ENCODE measurements at places on chromosomes 6 and 20. TPM values are rescaled to one million over a fixed set of nuclear protein-coding genes. Genes with fewer than 3 reads are reported as not detected.
A peak's percentile ranks its signal among the peaks of the same experiment; 100 is the strongest.

GRCh38 chr20:57272883-57273535 lies 6.6 kb upstream of the BMP7 start:
- no peak for DNase-seq

DNA sequence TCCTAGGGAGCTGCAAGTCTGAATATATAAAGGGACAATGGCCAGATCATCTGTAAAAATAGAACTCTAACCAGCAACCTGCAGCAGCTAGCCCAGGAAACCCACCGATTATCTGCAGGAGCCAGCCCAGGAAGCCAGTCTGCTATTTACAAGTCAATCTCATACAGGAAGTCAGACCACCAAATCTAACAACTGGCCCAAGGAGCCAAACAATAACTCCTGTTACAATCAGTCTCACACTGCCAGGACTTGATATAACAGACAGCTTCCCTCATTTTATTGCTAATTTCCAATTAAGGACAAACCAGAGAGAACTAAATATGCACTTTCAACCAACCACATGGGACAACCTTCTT lies 14.4 kb upstream of the RIN2 start:
- DNase-seq: no peak

DNA sequence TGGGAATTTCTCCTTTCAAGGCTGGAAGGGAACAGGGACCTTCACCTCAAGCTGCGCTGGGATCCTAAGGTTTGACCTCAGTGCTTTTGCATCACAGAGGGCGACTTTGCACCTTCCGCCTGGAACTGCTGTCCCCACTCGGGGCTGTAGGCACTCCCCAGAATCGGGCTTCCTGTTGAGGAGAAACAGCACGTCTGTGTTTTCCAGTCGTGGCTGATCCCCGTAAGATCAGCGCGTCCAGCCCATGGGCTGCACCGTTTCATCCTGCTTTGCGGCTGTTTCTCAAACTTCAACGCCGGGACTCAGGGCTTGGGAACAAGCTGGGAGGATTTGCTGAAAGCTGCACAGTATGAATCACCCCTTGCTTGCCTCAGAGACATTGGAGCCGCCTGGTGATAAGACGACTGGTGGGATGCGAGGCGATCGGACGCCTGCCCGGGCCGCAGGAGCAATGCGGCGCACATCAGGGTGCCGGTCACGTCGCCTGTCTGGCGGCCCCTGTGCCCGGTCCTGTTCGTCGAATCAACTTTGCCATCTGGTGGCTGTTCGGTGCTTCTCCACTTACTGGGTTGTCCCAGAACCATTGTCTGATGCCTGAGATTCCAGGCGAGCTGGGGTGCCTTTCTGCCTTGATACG lies 53.6 kb upstream of the FRMD1 start:
- peak; percentile 67 for DNase-seq

DNA sequence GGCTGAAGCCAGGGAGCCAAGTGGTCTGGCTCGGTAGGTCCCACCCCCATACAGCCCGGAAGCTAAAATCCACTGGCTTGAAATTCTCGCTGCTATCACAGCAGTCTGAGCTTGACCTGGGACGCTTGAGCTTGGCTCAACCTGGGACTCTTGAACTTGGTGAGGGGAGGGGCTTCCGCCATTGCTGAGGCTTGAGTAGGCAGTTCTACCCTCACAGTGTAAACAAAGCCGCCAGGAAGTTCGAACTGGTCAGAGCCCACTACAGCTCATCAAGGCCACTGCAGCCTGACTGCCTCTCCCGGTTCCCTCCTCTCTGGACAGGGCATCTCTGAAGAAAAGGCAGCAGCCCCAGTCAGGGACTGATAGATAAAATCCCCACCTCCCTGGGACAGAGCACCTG lies 1337.7 kb downstream of the HACE1 start:
- no peak for DNase-seq

- no peak for DNase-seq
Measured at GRCh38 chr6:20569000-20569610, 34.8 kb downstream of the CDKAL1 start.

DNA sequence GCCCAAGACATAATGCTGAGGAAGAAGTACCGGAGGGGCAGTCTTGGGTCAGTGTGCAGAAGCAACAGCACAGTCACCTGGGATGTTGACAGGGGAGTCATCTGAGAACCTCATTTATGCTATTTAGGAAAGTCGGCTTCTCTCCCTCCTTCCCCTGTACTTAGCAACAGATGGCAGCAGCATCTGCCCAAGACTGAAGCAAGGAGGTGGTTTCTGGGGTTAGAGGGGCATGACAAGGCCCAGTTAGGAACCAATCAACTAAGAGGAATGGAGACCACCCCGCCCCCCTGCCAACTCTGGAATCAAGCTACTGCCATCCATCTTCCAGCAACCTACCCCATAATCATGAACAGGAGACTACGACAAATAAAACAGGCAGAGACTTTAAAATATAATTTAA lies 21.7 kb downstream of the RIPK1 start:
- DNase-seq: no peak

GRCh38 chr6:5208471-5208971 lies 52.2 kb downstream of the LYRM4 start:
- no peak for DNase-seq

GRCh38 chr20:36969051-36969450 lies 17.5 kb upstream of the SAMHD1 start:
- DNase-seq: no peak

- peak; percentile 84 for DNase-seq
Measured at GRCh38 chr20:10674684-10675449, 1.1 kb upstream of the JAG1 start.

DNA sequence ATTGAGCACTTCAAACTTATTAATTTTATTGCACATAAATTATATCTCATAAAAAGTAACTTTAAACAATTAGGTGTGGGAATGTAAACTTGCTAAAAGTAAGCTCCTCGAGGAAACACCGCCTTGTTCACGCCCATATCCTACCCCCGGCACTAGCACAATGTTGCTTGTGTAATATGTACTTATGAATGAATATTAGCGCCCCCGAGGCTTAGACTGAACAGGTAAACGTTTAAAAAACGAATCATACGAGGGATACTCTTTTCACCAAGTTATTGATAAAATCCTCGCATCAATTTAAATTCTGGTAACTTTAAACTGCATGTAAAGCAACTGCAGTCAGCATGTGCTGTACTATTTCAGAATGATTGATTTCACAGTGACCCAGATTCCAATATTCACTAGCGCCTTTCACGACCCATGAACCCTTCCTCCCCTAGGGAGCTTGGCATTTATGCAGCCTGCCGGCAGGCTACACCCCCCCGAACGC lies 637 bp downstream of the TFB1M start:
- DNase-seq: no peak

- DNase-seq: no peak
Measured at GRCh38 chr20:9978397-9979004, 56.3 kb upstream of the ANKEF1 start.

- DNase-seq: no peak
Measured at GRCh38 chr20:1616858-1617434, 2.9 kb downstream of the SIRPB1 start.

GRCh38 chr6:108555399-108556052 lies 5.2 kb upstream of the FOXO3 start:
- no peak for DNase-seq

DNA sequence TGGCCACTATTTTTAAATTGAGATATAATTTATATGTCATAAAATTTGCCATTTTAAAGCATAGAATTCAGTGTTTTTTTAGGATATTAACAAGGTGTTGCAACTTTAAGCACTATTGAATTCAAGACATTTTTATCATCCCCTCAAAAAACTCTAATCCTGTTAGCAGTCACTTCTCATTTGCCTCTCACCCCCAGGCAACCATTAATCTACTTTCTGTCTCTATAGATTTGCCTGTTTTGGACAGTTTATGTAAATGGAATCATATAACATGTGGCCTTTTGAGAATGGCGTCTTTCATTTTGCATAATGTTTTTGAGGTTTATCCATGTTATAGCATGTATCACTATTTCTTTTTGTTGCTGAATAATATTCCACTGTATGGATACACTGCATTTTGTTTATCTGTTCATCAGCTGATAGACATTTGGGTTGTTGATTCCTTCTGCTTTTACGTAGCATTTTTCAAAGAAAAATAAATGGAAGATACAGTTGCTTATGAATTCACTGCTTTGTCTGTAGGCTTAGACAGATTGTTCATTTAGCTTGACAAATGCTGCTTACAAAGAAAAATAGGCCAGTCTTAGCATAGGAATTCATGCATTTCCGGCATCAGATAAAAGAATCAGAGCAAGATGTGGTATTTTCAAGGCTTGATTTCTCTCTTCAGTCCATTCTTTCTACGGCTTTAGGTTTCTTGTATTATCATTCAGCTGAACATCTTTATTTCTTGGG lies 52.9 kb downstream of the STK4 start:
- no peak for DNase-seq

- no peak for DNase-seq
Measured at GRCh38 chr6:111971181-111971841, 82.6 kb upstream of the CCN6 start.

DSE gene
- polyA plus RNA-seq: 52.2 TPM

THBS2 gene
- polyA plus RNA-seq: 9.4 TPM

EGFL8 gene
- polyA plus RNA-seq: 21.4 TPM

TCF21 gene
- 217 TPM for polyA plus RNA-seq
